CD4-positive, alpha-beta T cell treated with Interferon gamma for 1 hour (primary cell): ENCODE measurements at places on chromosomes 4 and X.
A peak's percentile ranks its signal among the peaks of the same experiment; 100 is the strongest.

- DNase-seq = no peak
Measured at GRCh38 chrX:40952855-40953254, 132.4 kb upstream of the USP9X start.

DNA sequence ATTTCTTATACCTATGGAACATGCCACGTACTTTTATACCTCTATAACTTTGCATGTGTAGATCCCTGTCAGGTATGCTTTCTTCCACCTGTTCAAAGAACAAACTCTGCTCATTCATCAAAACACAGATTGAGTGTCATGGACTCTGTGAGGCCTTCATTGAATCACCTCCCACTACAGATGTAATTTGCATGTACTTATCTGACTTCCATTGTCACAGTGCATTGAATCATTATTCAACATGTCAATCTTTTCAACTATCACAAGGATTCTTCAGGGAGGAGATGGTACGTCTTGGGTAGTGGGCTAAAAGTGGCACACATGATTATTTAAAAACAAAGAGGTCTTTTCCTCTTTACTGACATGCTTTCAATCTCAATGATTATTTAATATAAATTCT, 24.1 kb downstream of the SPOCK3 start:
- no peak for DNase-seq

- DNase-seq = no peak
Measured at GRCh38 chrX:112696481-112696880, 16.7 kb upstream of the LHFPL1 start.

DNA sequence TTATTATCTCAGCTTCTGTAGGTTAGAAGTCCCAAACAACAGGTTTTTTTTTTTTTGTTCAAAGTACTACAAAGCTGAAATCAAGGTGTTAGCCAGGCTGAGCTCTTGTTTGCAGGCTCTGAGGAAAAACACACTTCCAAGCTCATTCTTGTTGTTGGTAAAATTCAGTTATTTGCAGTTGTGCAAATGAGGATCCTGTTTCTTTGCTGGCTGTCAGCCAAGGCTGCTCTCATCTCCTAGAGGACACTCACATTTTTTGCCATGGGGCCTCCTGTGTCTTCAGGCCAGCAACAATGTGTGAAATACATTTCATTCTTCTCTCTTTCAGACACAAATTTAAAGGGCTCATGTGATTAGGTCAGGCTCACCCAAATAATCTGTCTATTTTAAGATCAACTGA, 60.3 kb upstream of the HSD17B10 start:
- no peak for DNase-seq

- no peak for DNase-seq
Measured at GRCh38 chr4:168541266-168541953, 44.6 kb downstream of the PALLD start.

DNA sequence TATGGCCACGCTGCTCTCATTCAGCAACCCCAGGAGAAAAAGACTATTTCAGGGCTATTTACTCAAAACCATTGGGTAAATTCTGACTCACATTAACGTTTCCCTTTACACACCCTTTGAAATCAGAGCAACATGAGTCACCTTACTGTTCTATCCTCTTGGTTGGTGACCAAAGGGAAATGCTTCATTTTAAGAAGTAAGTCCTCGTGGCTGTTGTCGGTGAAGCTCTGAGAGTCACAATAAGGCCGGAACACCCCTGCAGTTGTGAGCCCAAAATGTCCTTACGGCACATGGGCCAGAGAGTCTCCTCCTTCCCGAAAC, 56.3 kb upstream of the SPRY1 start:
- DNase-seq = no peak

GRCh38 chr4:33187035-33187434, 2466.9 kb downstream of the PCDH7 start:
- no peak for DNase-seq

- no peak for DNase-seq
Measured at GRCh38 chr4:24330573-24330972, 253.8 kb downstream of the DHX15 start.

DNA sequence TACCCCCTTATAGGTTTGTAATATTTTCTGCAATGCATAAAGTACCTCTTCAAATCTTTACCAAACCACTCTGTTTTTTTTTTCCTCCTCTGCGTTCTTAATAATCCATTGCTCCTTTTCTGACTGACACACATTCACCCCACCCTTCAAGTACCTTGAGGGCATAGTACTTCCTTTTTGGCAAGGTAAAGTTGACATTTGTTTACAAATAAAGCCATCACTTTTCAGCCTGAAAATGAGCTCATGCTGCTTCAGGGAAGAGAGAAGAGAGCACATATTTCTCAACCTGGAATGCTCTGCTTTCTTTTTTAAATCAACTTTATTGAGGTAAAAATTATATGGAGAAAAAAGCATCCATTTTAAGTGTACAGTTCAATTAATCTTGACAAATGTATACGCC, 113.9 kb downstream of the AGTR2 start:
- DNase-seq = no peak

GRCh38 chr4:71944956-71945355, 86.8 kb upstream of the NPFFR2 start:
- no peak for DNase-seq

GRCh38 chr4:66575008-66575696, 904.9 kb upstream of the EPHA5 start:
- DNase-seq = no peak

DNA sequence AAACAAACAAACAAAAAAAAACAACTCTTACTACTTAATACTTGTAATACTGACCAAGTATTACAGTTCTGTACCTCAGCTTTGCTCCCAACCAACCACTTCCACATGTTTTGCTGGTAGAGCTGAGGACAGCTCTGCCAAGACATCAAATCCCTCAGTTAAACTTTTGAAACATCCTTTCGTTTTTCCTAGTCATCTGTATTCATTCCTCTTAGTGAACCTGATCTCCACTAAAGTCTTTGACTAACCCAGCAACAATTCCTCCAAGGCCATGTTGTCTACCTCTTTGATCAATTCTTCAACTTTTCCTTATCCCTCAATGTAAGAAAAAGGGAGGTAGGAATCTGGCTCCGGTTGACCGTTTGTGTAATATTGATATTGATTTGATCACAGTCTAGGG, 247.5 kb downstream of the ARHGAP24 start:
- DNase-seq = no peak

DNA sequence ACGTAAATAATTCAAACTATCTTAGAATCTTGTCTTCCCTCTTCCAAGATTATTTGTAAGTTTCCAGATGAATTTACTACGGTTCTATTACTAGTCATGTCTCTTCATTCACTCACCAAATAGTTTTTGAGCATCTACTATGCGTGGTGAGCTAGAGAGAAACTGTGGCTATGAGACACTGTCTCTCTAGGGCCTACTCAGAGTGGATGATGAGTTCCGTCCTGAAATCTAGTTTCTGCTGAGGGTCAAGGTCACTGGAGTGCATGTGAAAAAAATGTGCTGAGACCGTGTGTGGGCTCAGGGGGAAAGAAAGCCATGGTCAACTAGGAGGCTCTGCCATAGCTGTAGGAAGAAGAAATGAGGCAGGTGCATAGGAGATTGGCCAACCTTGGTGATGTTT, 320.2 kb upstream of the GATB start:
- no peak for DNase-seq

DNA sequence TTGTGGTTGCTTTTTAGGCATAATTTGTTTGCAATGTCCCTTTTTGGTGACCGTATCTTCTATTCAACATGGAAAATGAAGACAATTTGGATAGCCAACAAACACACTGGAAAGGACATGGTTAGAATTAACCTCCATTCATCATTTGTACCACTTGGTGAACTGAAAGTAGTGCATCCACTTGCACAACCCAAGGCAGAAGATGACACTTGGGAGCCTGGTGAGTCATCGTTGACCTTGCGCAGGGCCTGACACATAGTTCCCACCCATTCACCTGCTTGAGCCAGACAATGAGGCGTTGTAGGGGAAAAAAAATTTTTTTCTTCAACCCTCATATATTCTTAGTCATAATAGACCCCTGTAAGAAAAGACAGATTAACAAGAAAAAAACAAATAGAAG, 32.4 kb downstream of the EGF start:
- no peak for DNase-seq

DNA sequence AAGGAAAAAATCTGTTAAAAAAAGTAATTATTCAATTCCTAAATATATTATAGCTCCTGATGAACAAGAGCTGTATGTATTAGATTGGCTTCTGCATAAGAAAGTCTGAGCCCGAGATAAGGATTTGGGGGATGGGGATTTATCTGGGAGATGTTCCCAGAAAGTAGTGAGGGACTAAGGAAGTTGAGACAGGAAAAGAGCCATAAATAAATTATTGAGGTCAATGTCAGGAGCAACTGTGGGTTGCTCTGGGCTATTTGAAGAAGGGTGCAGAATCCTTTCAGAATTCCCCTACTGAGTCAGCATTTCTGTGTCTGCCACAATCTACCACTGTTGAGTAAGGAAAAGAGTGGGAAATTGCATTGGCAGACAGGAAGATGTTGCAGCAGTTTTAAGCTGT, 3.1 kb upstream of the TDO2 start:
- no peak for DNase-seq

DNA sequence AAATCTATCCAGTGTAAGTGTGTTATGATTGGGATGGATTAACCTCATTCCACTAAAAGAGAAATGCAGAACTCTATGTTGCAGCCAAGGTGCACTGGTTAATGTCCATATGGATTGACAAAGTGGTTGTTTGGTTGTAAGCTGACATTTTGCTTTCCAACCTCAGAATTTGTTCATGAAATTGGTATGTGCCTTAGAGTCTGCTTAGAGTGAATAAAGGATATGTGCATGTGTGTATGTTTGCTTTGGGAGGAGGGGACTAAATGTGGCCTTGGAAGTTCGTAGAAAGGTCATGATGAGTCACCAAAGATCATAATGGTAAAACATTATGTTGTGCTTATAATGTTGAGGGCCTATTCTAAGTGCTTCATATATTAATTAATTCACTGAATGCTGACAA, 44.1 kb upstream of the MBNL3 start:
- no peak for DNase-seq

DNA sequence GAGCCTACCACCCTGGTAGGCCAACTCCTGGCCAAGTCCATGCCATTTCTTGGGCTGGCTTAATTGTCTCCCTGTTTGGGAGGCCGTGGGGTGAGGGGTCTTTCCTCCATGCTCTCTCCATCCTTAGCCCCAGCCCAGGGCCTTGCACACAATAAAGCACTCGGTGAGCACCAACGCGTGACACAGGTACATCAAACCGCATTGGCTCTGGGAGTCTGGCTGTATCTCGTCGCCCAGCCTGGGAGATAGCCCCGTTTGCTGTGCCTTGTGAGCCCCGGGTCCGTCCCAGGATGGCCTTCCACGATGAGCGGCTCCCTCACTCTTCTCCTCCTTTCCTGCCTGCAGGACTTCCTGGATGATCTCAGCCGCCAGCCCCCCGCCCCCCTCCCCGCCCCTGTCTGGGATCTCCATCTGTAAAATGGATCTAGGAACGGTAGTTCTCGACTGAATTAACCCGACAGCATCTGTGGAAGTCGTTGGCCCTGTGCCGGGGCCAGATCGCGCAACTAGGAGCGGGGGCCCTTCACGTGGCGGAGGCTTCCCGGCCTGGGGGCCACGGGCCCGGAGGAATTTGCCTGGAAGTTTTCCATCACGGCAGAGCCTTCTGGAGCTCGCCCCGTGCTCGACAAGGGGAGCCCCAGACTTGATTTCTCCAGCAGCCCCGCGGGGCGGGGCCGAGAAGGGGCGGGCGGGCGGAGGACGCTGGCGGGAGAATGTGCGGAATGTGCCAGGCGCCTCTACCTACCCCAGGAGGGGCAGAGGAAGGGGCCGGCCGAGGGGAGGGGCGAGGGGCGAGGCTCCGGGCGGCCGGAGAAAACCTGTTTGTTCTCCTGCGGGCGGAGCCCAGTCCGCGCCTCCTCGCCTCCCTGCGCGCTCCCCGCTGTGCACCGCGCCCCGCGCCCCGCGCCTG, at the start of gene ZNF185:
ZNF185 (plus strand) TSS at position 846 of the 910 bp plus-strand sequence. CDS start 16,423 bp downstream, outside the sequence.
- DNase-seq = no peak

GRCh38 chr4:166277853-166278252, 404.8 kb downstream of the TLL1 start:
- no peak for DNase-seq

DNA sequence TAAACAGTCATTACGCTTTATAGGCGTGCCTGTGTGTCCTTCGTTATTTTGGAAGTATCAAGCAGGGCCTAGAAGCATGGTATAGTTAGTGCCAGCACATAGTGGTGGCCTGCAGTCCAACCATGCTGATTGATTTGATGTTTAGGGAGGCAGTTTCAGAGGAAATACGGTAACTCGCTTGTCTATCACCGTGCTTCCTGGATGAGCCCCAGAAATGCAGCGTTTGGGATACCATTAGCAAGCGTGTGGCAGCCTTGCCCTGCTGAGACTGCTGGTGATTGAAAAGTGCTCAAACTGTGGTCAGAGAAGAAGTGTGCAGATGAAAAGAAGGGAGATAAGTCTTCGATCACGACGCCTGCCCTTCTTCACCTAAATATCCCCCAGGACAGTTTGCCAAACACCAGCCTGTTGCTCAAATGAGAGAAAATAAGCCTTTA, 158.4 kb downstream of the CHIC2 start:
- no peak for DNase-seq

DNA sequence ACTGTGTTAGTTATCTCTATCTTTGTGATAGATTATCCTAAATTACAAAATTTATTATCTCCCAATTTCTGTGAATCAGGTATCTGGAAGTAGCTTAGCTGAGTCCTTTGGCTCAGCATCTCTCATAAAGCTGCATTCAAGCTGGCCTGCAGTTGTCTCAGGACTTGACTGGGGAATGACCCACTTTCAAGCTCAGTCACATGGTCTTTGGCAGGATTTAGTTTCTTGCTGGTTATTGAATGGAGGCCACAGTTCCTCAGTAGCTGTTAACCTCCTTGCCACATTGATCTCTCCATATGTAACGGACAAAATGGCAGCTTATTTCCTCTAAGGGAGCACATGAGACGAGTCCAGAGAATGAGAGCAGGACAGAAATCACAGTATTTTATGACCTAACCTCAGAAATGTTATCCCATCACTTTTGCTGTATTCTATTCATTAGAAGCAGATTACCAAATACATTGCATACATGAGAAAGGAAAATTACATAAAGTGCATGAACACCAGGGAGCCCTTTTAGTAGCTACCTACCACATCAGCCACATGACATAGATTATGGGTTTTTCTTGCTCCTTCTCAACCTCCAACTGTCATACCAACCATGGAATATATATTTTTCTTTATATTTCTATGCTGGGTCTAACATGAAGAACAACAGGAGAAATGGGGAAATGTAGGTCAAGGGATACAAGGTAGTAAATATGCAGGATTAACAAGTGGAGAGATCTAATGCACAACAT, 730.1 kb downstream of the CCSER1 start:
- DNase-seq = no peak

DNA sequence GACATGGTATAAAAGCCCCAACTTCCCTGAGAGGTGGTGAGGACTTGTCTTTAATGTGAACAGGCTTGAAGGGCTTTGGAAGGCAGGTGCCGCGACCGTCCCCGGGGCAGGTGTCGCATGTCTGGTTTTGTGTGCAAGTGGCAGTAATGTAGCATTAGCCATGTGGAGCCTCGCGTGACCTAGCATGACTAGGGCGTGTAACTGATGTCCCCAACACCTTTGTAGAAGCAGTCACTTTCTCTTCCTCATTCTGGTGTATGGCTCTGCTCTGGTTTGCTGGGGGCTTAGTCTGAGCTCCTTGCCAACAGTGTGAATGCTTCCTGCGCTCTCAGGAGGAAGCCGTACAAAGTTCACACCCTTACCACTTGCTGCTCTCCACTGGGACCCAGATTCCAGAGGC, 145.7 kb downstream of the AMMECR1 start:
- DNase-seq = peak; percentile 61
